AG10803 (cell line): ENCODE measurements at places on chromosomes 2 and 18.
A peak's percentile ranks its signal among the peaks of the same experiment; 100 is the strongest.

DNA sequence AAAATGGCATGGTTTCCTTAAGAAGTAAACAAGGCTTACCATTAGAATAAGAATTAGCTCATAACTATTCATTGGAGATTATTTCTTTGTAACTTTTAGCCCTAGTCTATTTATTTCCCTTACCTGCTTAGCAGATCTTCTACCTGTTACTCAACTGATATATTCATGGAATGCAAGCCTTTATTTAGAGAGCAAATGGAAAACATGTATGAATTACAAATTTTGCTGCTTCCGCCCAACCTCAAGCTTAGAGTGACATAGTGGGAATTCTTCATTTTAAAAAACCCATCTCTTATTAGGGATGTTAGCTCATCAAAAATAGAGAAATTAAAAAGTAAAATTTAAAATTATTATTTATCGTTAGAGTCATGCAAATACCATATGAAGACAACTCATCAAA is 110.9 kb downstream of the STRN start:
- no peak for DNase-seq

DNA sequence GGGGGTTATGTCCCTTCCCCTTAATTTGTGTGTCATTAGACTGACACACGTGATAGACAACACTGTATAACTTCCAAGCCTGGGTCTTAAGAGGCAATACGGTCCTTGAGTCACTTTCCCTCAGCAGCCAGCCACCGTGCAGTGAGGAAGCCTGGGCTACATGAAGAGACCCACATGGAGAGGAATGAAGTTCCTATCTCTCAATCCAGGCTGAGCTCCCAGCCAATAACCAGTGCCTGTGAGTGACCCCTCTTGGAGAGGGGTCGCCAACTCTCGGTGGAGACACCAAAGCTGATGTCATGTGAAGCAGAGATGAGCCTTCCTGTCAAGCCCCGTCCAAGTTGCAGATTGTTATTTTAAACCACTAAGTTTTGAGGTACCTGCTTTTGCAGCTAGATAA is 5.7 kb upstream of the WDSUB1 start:
- no peak for DNase-seq

DNA sequence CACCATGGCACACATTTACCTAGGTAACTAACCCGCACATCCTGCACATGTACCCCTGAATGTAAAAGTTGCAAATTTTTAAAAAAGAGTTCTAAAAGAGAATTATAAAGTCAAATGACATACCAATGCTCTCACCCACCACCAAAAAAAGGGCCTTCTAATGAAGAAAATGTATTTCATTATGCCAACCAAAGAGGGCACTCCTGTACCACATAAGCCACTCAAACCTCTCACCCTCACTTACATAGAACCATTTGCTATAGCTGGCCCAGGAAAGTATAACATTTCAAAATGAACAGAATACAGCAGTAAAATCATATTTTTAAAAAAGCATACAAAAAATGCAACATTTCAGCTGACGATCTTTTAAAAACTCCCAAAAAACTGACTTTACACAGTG is 241.5 kb upstream of the PKDCC start:
- DNase-seq, result no peak

GRCh38 chr2:58067001-58067400 is 20.4 kb downstream of the VRK2 start:
- DNase-seq, result no peak

DNA sequence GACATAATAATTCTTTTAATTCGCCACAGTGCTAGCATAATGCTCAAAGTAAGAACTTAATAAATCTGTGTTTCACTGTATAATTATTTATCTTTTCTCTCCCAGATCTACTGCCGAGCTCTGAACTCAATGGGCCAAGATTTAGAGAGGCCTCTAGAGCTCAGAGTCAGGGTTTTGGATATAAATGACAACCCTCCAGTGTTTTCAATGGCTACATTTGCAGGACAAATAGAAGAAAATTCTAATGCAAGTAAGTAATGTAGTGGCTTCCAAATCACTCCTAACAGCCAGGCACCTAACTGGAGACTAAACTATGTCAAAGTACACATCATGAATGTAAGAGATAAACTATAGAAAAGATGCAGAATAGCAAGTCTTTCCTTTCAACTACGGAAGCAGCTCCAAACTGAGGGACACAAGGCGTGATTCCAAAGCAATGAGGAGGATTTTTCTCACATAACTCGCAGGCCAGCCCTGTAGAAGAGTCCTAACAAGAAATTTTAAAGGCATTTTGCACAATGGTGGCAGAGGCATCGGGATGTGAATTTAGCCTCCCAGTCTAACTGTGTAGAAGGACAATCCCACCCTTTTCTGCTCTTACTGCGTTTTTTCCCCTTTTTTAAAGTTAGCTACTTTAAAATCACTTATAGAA is 12.0 kb downstream of the DSG1 start:
- DNase-seq, result no peak

GRCh38 chr2:144774809-144775208 is 254.9 kb upstream of the ZEB2 start:
- DNase-seq, result no peak

GRCh38 chr2:7857904-7858303 is 824.0 kb upstream of the ID2 start:
- peak; percentile 87 for DNase-seq

GRCh38 chr2:8583400-8584173 is 98.3 kb upstream of the ID2 start:
- no peak for DNase-seq

- no peak for DNase-seq
Observed at GRCh38 chr2:2757764-2758163, 426.7 kb upstream of the MYT1L start.

GRCh38 chr2:180709392-180710145 is 270.8 kb upstream of the UBE2E3 start:
- DNase-seq, result no peak

- DNase-seq, result no peak
Observed at GRCh38 chr2:105571445-105571987, 172.7 kb upstream of the FHL2 start.

DNA sequence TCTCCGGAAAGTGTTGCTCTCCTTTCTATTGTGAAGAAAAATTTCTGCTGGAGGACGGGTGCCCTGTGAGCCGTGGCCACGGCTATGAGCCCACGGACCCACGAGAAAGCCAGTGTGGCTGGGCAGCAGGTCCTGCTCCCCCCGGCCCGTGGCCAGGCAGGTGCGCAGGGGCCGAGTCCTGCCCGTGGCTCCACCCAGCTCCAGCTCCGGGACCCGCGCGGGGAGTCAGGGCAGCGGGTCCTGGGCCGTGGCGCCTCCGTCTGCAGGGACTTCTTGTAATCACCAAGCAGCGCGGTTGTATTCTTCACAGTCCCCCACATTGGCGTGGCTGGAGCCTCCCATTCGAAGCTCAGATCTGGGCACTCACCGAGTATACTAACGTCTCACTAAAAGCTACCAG is 43.0 kb downstream of the SALL3 start:
- no peak for DNase-seq

- DNase-seq, result peak; percentile 90
Observed at GRCh38 chr2:98457045-98457696, 12.5 kb downstream of the INPP4A start.

GRCh38 chr2:206721256-206721920 is 3.2 kb upstream of the DYTN start:
- DNase-seq, result no peak

GRCh38 chr2:16649353-16650286 is 16.0 kb downstream of the CYRIA start:
- DNase-seq, result no peak

DNA sequence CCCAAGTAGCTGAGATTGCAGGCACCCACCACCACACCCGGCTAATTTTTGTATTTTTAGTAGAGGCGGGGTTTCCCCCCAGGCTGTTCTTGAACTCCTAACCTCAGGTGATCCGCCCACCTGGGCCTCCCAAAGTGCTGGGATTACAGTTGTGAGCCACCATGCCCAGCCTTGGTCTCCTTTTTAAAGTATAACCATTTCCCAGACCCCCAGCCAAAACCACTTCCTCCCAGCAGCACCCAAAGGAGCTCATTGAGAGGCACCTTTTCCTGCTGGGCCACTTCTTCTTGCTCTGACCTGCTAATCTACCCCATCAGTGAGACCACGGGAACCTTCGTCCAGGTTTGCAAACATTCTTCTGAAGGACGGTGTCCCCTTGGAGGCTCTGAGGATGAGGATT is 69.9 kb downstream of the INPP5D start:
- no peak for DNase-seq

- DNase-seq, result no peak
Observed at GRCh38 chr18:42706618-42707017, 408.9 kb downstream of the RIT2 start.

DNA sequence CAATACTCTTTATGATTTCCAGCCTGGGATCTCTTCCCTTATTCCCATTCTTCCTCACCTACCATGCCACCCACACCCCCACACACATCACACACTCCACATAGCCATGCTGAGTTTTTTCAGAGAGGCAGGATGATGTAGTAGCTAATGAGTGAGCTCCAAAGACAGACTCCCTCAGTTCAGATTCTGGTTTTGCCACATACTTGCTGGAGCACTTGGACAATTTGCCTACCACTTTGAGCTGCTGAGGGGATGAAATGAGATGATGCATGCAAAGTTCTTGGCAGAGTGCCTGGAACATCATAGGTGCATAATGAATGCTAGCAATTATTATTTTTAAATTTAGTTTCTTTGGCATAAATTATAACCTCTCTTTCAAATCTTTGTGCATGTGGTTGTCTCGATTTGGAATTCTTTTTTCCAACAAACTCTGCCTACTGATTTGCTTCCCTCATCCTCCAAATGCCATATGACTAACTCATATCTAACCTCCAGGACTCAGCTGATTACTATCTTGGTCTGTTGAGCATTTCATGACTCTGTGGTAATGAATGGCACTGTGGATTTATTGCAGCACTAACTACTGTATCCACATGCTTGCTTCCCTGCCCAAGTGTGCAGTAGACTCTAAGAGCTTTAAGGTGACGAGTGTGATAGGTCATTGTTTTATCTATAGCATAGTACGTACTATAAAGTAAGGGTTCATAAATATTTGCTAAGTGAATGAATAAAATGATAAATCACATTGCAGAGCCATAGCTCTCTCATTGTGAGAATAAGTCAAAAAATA is 99.1 kb downstream of the TACR1 start:
- DNase-seq, result peak; percentile 92

DNA sequence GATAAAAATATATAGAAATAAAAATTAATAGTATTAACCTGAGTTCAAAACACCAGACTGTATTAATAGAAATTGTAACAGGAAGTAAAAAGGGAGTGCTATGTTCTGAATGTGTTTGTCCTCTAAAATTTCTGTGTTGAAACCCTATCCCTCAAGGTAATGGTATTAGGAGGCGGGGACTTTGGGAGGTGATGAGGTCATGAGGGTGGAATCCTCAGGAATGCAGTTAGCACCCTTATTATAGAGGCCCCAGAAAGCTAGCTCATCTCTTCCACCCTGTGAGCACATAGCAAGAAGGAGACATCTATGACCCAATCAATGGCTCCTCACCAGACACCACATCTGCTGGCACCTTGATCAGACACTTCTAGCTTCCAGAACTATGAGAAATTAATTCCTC is 124.5 kb downstream of the CMPK2 start:
- DNase-seq, result no peak

DNA sequence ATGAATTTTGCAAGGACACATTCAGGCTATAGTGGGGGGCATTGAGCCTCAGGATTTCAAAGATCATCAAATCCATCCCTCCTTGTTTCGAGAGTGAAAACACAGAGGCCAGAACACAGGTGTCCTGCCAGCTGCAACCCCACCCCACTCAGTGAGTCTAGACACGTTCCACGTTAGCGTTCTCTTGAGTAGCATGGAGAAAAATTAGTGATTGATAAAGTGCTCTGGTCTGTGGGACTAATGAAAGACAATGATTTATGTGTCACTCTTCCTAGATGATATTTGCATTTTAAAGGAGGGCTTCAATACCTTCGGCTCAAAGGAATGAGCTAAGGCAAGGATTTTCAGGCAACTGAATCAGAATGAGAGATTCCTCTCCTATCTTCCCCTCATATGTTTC is 43.8 kb downstream of the SLC4A3 start:
- DNase-seq, result no peak

GRCh38 chr2:54657664-54658083 is 65.8 kb upstream of the EML6 start:
- no peak for DNase-seq

GRCh38 chr2:21288739-21289520 is 165.2 kb downstream of the TDRD15 start:
- no peak for DNase-seq

- DNase-seq, result peak; percentile 72
Observed at GRCh38 chr2:190947711-190948251, 66.2 kb downstream of the STAT1 start.

- DNase-seq, result peak; percentile 25
Observed at GRCh38 chr2:196489371-196489770, 150.1 kb upstream of the CCDC150 start.

GRCh38 chr18:78689606-78690005 is 290.0 kb upstream of the SALL3 start:
- no peak for DNase-seq

GRCh38 chr18:13427354-13427753 is 208.8 kb downstream of the LDLRAD4 start:
- DNase-seq, result no peak

DNA sequence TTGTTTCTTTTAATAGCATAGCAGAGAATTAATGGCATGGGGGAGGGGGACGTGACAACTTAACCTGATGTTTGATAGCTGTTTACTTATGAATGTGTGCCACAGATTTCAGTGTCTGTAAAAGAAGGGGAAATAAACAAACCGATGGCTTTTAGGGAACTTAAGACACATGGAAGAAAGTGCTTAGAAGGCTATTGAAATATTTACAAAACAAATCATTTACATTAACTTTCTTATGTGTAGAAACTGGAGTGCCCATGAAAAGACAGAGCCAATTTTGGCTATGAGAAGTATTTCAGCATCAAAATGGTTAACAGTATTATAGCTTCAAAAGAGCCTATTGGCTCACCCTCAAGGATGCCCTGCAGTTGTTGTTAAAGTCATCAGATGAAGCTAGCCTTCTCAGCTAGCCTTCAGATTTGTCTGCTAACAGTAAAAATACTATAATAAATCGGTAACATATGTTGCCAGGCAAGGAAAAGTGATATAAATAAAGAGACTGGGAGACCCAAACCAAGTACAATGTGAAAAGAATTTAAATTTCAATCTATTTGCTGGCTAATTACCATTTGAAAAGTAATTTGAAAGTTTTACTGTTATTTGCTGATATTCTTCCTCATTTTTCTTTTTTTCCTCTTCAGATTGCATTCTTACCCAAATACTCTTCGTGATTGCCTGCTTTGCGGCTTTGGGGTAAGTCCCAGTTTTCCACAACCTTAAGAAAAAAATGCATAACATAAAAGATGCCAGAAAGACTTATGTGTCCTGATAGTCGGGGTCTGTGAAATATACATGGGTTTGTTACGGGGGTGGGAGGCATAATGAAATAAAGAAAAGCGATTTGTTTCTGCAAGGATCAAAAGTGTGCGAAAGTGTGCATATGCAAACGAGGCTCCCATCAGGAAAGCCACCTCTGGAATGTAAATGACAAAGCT is 256.4 kb downstream of the MEIS1 start:
- peak; percentile 33 for DNase-seq
